ENCODE measurements at places on chromosomes 6 and 20.
A peak's percentile ranks its signal among the peaks of the same experiment; 100 is the strongest.

GRCh38 chr6:50257322-50257721, 207.6 kb upstream of the DEFB112 start:
- no peak for DNase-seq

DNA sequence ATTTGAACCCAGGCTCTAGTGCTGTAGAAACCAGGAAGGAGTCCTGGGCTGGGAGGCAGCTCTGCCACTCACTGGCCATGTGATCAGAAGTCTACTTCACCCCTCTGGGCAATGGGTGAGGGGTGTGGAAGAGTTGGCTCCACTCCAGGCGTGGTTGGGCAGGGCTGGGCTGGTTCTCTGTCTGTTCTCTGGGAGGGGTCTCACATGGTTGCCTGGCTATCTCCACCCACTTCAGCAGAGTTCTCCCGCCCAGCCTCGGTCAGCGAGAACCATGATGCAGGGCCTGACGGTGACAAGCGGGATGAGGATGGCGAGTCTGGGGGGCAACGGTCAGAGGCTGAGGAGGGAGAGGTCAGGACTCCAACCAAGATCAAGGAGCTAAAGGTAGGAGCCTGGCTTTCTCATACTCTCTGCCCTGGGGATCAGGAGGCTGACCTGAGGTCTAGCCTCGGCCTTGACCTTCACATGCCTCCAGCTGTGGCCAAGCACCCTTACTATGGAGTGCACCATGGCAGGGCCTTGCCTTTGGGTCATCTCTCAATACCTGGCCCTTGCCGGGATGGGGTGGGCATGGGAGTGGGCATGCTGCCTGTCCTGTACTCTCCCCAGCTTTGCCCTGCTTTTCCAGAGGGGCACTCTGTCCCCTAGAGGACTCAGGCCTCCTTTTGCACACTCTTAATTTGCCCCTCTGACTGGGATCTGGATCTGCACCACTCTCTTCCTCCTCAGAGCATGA, 39.6 kb downstream of the EPB41L1 start:
- no peak for DNase-seq

- peak; percentile 81 for DNase-seq
These were observed 17.5 kb downstream of the TMEM244 start for GRCh38 chr6:129843573-129843972.

DNA sequence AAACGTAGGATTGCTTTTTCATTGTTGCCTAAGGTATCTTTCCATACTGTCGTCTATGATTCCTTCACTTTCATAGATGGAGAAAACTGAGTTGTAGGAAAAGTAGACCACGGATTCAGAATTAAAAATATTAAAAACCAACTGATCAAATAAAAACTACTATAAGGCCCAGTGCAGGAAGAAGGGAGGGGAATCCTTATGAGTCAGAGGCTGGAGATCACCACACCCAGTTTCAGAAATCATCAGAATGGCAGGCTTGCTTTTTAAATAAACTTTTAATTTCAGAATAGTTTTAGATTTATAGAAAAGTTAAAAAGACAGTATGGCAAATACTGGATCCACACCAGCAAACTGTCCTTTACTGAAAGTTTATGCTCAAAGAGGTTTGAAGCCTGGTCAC, 32.0 kb upstream of the POPDC3 start:
- peak; percentile 45 for DNase-seq

DNA sequence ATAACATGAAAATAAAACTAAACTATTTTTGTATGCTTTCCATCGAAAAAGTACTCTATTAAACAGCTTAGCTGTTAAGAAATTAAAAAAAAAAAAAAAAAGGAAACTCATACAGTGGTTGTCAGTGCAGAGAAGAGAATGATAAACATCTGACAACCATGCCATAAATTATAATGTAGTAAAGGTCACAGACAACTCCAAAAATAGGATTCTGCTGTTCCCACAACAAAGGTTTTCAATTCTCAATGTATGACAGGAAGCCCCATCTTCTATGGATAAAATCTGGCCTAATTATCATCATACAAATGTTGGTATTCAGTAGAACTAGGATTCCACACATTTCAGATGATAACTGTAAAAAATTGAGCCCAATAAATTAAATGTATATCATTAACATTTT, 5.0 kb downstream of the PLN start:
- no peak for DNase-seq

DNA sequence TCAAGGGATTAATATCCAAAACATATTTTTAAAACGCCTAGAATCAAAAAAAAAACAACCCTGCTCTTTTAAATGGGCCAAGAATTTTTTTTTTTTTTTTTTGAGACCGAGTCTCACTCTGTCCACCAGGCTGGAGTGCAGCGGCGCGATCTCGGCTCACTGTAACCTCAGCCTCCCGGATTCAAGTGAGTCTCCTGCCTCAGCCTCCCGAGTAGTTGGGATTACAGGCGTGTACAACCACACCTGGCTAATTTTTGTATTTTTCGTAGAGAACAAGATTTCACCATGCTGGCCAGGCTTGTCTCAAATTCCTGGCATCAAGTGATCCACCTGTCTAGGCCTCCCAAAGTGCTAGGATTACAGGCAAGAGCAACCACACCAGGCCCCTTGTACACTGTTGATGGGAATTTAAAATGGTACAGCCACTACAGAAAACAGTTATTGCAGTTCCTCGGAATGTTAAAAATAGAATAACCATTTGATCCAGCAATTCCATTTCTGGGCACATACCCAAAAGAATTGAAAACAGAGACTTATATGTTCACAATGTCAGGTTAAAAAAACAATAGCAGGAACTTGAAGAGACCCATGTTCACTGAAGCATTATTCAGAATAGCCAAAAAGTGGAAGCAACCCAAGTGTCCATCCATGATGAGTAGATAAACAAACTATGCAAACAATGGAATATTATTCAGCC, 3.1 kb upstream of the MYL9 start:
- DNase-seq: no peak

DNA sequence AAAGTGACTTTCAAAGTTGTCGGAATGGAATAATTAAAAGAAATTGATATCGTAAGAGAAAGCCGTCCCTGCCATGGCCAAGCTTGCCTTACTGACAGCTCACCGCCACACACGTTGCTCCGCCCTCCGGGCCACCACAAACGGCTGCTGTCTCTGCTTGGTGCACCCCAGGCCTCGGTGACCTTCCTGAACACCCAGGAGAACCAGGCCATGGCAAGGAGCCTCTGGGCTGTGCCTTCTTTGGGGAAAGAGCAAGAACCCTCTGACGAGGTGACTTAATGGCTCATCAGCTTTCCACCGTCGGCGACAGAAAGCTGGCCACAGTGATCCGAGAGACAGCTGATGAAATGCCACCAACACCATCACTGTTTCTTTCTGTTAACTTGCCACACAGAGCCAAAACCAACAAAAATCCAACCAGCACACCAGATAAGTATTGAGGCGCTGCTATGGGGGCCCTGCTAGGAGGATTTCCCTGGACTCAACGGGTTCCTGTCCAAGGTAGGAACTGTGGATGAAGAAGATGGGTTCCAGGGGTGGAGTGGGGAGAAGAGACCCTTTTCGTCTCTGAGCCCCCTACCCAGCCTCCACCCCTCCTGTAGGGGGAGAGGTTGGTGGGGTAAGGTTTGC, 61.4 kb downstream of the NPEPL1 start:
- no peak for DNase-seq

GRCh38 chr6:153048631-153049030, 46.1 kb upstream of the MTRF1L start:
- DNase-seq: no peak

GRCh38 chr6:73671911-73672685, 18.3 kb upstream of the SLC17A5 start:
- DNase-seq: no peak

GRCh38 chr20:30502670-30503069, 754.8 kb upstream of the DEFB115 start:
- DNase-seq: no peak

- DNase-seq: no peak
These were observed 222.3 kb upstream of the SMLR1 start for GRCh38 chr6:130604841-130605399.

- no peak for DNase-seq
These were observed 384.6 kb downstream of the CDH4 start for GRCh38 chr20:61636531-61637116.

DNA sequence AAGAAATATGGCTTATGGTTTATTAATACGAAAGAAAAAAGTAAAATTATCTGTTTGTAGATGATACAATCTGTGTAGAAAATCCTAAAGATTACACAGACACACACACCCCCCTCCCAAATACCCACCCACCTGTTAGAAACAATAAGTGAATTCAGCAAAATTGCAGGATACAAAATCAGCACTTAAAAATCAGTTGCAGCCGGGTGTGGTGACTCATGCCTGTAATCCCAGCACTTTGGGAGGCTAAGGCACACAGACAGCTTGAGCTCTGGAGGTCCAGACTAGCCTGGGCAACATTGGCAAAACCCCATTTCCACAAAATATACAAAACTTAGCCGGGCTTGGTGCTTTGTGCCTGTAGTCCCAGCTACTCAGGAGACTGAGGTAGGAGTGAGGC, 42.3 kb downstream of the NINL start:
- DNase-seq: peak; percentile 75

- peak; percentile 92 for DNase-seq
These were observed 44.3 kb downstream of the TENT5A start for GRCh38 chr6:81708113-81708699.

- peak; percentile 66 for DNase-seq
These were observed 65.9 kb upstream of the SLC22A23 start for GRCh38 chr6:3522561-3523260.

DNA sequence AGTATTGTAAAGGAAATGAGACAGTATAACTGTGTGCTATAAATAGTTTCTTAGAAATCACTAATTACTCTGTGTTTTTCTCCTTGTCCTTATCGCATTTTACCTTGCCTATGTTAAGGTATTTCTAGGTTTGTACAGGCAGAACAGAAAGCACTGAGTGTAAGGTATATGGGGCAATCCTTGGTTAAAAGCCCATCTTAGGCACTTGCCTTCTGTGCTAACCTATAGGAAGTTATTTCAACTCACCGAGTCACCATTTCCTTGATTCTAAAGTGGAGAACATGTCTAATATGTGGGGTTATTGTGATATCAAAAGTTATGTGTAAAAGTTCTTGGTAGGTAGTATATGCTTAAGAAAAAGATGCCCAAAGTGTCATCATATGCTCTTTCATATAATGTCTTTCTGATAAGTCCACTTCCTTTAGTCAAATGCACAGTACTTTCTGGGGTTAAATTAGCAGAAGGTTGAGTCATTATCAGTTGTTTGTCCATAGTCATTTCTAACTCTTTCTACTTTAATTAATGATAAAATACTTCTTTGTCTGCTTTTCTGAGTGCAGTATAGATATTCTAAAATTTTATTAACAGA, 276.4 kb downstream of the UTRN start:
- no peak for DNase-seq

DNA sequence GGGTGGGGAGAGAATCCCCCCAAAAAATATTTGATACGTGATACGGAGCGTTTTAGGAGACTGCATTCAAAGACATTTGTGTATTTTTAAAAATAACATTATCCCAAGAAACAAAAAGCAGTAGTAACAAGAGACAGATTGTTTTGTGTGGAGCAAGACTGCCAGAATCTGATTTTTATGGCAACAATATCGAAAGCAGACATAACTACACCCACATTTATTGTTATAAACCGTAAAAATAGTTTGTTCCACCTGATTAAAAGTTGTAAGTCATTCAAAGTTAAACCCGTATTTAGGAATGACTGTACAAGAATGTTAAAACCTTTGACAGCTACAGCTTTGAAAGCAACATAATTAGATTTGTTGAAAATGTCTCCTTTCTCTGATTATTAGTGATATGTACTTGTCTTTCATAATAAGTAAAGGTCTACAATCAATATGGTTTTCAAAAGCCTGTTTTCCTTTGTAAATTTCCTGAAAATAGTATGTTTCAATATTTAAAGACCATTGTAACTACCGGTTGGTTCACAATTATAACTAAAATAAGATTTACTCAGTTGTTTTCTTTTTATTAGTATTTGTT, 2.7 kb downstream of the EYA4 start:
- peak; percentile 7 for DNase-seq

DNA sequence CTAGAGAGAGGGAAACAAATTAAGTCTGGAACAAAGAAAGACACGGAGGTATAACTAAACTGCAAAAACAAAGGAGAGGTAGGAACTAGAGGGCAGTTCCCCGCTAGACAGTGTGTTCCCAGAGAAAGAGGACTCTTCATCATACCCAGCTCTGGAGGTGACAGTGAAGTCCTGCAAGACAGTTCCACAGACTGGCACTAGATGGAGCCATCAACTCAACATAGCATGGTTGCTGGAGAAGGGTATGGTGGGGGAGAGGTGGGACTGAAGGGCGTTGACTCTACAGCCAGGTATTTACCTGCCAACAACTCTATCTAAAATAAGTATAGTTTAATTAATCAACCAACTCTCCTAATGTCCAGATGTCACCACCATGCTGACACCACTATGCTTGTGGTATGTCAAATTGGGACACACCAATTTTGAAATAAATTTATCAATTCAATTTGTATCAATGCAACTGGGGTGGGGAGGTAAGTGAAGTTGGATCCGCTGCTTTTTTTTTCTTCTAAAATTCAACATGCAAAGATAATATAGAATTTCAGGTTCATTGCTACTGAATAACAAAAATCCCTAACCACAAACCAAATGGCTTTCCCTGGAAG, 9.7 kb downstream of the BACH2 start:
- DNase-seq: peak; percentile 18

DNA sequence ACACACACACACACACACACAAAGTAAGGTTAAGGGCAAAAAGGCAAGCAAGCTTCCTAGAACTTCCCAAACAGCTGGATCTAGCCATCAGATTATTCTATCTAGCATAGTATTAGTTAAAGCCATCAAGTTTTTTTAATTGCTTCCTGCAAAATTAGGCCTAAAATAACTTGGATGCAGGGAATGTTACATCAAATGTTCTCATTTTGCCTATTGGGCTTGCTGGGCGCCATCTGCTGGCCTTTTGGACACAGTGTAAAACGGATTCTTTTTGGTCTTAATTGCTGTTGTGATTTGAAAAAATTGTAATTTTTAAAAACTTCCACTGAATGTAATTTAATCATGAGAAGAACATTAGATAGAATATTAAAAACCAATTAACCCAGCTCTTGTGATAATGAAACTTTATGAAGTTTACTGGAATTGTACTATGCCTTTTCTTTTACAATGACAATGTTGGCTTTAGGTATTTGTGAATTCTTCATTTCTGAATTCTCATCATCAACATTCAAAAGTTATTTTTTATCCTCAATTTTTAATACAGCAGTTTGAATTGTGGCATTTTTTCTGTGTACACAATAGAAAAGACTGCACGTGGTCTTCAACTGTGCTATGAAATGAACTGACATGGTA, 6.8 kb downstream of the MKKS start:
- peak; percentile 78 for DNase-seq

DNA sequence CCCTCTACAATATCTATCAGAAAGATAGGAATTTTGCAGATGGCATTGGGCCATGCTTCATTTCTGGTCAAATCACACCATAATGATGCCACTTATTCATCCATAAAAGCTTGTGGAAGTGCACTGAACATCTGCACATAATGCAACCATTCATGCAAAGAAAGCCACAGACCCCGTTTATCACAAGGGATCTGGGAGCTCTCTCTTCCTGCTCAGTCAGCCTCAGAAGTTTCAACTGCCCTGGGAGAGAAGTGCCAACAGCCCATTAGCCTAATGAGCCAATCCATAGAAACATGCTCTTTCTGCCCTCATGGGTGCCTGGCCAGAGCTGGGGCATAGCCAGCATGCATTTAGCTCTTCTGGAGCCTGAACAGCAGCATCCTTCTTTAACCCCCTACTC, 85.8 kb downstream of the SLC35F1 start:
- no peak for DNase-seq

Measured in M059J (cell line).